Naive thymus-derived CD4-positive, alpha-beta T cell (primary cell): ENCODE measurements at places on chromosomes 2 and 18.

DNA sequence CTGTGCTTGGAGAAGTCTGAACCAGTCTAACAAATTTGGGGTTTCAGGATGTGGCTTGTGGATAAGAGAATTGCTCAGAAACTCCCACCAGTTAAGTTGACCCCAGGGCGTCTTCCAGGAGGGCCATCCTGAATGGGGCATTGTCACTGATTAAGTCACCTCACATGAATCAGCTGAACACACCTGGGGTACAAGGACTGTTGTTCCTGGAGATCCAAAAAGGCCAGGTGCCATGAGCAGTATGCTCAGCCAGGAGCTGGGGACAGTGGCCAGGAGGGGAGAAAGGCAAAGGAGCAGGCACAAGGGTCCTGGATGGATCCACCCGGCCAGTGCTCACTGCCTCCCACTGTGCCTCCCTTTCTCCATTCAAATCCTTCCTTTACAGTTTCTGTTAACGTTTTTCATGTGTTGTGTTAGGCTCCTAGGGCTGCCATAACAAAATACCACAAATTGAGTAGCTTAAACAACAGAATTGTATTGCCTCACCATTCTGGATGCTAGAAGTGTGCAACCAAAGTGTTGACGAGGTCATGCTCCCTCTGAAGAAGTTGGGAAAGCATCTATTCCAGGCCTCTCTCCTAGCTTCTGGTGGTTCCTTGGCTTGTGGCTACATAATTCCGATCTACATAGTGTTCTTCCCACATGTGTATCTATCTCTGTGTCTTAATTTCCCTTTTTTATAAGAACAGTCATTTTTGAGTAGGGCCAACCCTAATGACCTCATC lies 33.4 kb downstream of the TRABD2A start:
- DNase-seq = no peak

- no peak for DNase-seq
Measured at GRCh38 chr2:36538335-36538734, 59.6 kb downstream of the FEZ2 start.

GRCh38 chr2:19936203-19936602 lies 34.4 kb upstream of the TTC32 start:
- no peak for DNase-seq

DNA sequence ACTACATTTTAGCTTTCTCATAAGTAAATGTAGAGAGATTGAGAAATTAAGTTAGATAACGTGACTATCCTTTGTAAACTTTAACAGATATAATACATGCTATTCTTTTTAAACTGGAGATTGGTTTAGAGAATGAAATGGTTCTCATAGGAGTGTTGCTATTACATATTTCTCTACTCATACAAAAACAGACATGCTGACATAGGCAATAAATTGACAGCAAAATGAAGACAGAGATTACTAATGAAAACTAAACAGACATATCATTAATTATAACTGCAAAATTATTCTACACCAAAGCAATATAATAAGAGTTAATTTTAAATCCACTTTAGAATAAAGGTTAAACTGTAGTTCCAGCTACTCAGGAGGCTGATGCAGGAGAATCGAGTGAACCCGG lies 227.6 kb downstream of the CBLN2 start:
- no peak for DNase-seq

DNA sequence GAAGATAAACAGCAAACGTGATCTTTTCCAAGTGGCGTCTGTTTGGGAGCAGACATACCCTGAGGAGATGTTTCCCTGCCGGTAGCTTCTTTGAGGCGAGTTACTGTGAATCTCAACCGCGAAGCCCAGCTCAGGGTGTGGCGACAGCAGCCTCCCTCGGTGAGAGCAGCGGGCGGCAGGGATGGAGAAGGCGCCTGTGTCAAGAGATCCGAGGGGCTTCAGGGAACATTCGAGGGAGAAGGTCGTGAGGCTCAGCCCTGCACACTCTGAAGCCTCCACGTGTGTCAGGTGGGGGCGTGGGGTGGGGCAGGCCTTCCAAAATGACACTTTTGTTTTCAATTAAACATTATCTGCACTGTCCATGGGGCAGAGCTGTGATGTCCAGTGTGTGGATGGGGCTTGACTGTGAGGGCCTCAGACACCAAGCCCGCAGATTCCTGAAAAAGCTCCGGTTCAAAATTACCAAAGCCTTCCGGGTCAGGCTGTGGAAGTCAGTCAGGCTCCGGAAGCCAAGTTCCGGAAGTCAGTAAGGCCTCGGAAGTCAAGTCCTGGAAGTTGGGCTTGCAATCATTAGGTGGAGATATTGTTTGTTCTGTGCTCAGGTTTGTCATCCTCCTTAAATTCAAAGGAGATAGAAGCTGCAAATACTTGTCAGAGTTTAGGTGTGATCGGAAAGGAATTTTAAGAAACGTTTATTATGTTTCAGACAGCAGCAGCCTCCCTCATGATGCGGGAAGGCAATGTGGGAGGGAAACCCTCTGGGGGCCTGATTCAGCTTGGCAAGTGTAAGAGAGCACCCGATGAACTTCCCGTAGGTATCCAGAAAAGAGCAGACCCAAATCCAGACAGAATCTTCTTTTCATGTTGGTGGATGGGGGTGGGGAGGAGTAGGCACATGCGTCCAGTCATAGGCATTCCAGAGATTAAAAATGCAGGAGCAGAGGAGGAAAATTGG lies 20.7 kb downstream of the SMIM21 start:
- DNase-seq = no peak

DNA sequence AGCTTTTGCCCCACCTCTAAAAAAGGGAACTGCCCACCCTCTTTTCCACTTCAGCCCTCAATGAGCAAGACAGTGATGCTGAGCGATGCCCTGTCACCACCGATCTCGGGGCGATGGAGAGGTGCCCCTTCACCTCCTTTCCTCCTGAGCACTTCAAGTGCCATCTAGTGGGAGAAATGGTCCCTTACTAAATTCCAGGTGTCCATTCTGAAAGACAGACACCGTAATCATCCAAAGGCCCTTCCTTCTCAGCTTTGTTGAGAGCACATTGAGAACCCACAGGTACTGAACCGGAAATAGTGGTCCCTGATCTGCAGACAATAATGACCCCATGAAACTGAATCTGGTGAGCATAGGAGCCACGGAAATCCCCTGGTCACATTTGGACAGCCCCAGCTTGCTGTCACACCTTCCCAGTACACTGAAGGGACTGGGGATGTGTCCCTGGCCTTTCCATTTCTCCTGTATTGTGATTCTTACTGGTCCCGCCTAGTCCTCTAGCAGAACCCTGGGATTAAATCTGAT lies 38.5 kb downstream of the KCTD18 start:
- no peak for DNase-seq

DNA sequence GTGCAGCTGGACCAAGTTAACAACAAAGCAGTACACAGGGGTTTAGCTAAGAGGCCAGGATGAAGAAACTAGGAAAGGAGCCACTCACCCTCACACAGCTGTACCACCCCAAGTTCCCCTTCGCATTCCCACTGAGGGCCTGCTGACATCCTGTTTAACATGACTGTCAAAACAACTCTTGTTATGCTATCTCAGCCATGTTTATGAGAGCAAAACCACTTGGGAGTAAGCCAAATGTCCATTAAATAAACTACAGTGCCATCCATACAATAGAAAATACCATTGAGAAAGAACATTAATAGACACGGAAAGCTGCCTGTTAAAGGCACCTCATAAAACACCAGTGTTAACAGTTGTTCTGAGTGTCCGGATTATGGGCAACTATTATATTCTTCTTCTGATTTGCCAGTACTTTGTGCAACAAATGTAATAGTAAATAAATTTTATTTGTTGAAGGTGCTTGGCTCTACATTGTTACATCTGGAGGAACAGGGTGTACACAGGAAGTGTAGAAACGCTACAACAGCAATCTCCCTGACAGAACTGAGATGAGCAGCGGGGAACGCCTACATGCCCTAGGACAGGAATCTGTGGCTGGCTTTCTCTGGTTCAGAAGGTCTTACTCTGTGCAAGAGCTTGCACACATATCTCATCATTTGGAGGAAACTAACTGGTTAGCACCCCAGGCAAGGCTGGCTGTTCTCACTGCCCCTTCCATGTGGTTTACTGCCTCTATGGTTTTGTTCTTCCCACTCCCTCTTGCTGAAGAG lies 85.6 kb downstream of the EHD3 start:
- no peak for DNase-seq
